GM10248 (cell line): ENCODE measurements at places on chromosomes 1 and 21.
A peak's percentile ranks its signal among the peaks of the same experiment; 100 is the strongest.

- no peak for DNase-seq
Measured at GRCh38 chr21:18677632-18678031, 274.0 kb upstream of the TMPRSS15 start.

- no peak for DNase-seq
Measured at GRCh38 chr21:42737951-42738590, 84.7 kb downstream of the PDE9A start.

DNA sequence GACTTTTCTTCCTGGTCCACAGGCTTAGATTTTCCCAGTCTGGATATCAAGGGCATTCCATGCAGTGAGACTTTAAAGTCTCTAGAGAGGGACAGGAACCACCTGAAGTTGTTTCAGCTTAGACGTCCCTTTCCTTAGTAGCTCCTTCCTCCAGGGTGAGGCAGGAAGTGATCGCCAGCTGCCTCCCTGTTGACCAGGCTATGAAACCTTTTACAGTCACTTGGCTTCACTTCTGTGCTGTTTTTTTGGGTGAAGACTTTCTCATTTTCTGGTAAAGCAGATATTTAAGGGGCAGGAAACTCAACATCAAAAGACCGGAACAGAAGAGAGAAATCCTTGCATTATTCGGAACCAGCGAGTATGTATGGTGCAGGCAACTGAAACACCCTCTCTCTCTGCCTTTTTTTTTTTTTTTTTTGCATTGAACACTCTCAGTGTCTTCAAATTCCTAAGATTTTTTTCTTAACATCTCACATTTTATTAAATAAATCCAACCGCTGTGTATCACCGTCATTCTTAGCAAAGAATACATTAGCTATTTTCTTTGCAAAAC, 234.6 kb upstream of the IRF2BP2 start:
- DNase-seq, result no peak

GRCh38 chr1:3644273-3644672, 5.6 kb downstream of the WRAP73 start:
- no peak for DNase-seq

GRCh38 chr1:172795741-172796140, 136.8 kb downstream of the FASLG start:
- DNase-seq, result no peak

GRCh38 chr1:71462247-71462646, 381.4 kb upstream of the ZRANB2 start:
- no peak for DNase-seq

DNA sequence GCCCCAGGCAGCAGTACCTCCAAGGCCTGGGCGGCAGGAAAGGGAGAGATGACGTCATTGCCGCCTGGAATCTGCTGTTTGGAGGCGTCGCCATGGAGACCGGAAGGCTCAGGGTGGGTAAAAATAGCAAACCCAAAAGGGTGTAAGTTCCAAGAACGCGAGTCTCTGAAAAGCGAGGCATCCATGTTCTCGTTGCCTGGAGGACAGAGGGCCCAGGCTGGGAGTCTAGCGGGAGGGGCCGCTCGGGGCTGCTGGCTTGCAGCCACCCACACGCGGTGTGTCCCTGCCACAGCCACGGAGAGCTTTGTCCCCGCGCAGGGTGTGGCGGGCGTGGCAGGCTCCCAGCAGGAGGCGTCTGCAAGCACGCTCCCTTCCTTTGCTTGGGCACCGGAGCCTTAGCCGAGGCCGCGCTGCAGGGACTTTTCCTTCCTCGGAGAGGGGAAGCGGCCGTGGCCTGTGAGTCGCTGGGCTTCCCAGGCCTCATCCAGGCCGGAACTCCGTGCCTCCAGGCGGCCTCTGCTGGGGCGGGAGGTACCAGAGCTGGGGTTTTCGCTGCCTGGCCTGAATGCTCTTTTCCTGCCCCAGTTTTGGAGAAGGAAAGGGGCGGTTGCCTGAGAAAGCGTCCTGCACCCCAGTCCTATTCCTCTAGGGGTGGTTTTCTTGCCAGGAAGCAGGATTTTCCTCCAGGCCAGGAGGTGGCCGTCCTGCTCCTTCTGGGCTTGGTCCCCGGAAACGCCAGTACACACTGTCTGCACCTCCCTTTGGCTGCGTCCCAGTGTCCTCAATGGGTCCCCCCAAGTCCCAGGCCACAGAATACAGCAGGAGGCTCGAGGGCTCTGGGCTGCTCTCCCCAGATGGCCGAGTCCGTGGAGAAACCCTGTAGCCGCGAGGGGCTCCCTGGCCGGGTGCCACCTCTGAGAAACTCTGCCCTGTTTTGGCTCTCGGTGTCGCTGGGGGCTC, 15.3 kb upstream of the SKI start:
- peak; percentile 50 for DNase-seq

DNA sequence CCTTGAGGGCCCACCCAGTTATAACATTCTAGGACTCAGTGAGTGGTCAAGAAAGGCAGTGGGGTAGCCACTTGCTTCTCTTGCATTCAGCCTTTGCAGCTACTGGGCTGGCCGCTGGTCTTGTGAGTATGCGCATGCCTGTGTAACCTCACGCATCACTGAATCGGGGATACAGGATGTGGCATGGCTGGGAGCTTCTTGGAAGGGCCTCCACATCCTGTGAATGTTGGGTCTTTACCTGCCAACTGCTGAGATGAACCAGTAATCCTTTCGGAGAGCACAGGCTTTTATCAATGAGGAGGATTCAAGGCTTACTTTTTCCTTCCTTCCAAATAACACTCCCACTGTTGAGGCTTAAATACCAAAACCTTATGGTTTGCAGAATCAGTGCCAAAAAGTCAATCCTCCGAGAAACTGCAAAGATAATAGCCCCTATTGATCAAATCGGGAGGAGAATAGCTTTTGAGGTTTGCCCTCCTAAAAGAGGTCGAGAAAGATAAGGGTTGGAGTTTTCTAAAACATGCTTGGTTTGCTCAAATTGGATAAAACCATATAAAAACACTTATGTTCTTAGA, 198.9 kb upstream of the UBE2U start:
- no peak for DNase-seq

GRCh38 chr1:180545991-180546390, 12.8 kb upstream of the OVAAL start:
- DNase-seq, result no peak

DNA sequence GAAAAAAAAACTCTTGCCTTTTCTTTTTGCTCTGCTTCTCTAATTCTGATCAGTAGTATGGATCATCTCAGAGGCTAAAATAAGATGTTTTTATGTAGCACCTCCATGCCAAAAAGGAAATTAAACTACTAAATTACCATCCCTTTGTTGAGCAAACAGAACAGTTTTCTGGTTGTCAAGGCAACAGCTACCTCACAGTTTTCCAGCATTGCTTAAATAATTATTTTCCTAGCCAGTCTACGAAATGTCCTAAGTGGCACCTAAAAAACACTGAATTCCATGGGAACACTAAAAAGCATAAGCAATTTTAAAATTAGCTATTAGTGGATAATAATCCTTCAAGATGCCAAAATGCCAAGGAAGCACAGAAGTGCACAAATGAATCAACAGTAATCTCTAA, 61.7 kb downstream of the ARID4B start:
- DNase-seq, result no peak

DNA sequence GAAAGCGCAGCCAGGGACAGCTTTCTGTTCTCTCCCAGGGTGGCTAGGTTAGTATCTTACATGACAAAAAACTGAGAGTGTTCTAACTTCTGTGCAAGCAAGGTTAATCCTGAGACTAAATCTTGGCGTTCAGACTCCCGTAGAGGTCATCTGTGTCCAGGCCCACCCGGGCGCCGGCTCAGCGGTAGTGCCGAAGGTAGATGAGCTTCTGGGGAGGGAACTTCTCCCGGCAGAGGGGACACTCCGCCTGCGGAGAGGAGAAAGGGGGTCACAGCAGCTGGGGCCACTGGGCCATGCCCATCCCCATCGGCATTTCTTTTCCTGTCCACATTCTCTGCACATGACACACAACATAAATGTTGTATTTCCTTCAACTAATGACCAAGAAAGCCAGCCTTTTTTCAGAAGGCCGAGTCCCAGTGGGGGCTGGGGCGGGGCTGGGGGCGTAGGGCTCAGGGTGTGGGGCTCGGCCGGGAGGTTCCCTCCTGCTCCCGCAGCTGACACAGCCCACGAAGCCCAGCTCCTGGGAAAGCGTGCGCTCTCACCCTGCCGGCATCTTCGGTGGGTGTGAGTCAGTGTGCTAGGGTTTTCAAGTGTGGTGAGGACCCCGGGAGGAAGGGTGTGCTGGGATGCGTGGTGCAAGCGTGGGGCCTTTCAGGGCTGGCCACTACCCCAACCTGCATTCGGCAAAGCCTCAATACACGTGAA, 6.6 kb downstream of the PEX10 start:
- no peak for DNase-seq

GRCh38 chr1:210908257-210908656, 225.7 kb downstream of the KCNH1 start:
- no peak for DNase-seq

- no peak for DNase-seq
Measured at GRCh38 chr1:202750761-202751160, 40.5 kb upstream of the SYT2 start.

DNA sequence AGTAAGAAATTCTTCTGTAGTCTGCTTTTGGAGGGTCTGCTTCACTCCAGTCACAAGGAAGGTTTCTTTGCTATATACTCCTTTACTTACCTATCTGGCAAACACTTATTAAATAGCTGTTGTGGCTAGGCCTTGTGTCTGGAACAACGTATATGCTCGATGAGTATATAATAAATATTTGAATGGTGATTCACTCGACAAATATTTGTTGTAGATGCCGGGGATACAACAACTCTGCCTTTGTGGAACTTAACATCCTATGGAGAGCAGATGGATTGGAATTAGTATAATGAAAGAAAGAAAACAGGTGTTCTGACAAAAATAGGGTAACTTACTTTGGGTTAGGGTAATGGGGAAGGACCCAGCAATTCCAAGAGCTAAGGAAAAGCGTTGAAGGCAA, 31.1 kb downstream of the KPNA6 start:
- DNase-seq, result no peak

GRCh38 chr1:14777516-14778506, 179.3 kb downstream of the KAZN start:
- DNase-seq, result no peak

GRCh38 chr21:42509244-42509643, 4.4 kb upstream of the SLC37A1 start:
- no peak for DNase-seq

DNA sequence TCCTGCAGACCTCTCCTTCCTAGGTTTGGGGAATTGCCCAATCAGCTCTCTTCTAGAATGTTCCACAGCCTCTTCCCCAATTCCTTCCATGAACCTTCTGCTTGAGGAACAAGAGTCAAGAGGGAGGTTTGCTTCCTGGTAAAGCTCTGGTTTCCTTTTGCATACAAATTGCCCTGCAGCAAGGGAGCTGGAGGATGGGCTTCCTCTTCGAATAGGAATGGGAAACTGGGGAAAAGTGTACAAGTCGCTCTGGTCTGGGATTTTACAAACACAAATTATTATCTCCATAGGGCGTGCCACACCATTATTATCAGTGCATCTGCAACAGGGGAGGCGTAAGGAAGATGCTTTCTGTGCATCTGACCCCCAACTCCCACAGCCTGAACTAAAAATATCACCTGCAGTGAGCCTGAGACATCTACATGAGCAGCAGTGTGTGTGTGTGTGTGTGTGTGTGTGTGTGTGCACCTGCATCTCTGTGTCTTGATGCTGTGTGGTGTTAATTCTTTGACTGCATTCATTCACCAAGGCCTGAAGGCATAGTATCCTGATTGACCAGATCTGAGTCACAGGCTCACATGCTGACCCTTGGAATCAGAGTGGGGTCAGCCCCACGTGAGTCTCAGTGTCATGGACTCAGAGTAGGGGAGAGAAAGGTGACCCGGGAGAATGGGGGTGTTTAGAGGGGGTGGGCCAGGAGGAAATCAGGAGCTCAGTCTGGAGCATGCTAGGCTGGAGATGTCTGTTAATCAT, 272.9 kb downstream of the KAZN start:
- no peak for DNase-seq

DNA sequence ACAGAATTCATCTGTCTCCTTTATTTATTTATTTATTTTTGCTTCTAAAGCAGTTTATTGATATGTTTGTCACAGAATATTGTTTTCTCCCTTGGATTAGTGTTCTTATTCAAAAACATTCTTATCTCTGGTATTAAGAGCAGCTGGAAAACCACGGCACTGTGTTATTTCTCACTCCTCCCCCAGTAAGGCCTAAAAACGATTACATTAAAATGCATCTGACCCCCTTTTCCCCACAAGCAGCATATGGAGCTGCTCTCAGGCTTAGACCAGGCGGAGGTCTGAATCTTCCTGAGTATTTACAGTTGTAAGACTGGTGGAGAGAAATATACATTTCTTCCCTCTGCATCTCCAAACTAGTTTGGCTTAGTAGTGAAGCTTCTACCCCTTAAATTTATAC, 86.8 kb downstream of the HLX start:
- no peak for DNase-seq
